ENCODE measurements at places on chromosomes 7 and 10.

DNA sequence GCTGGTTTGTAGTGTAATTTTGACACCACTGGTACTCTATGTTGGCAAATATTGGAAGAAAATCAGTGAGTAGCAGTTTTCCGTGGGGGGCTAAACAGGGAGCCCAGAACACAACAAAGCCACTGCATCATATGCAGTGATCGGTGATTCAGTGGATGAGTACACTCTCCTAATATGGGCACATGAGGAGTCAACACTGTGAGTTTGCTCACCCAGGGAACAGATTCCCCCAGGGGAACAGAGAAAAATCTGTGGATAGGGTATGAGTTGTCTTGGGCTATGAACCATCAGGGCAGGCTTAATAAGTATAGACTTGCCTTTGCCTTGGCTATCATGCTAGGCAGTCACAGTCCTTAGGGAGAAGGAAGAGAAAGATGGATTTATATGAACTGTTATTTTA lies 227.7 kb upstream of the SEMA3E start:
- no peak for DNase-seq

- DNase-seq: no peak
Observed at GRCh38 chr10:63261496-63261895, 128.4 kb downstream of the NRBF2 start.

- DNase-seq: no peak
Observed at GRCh38 chr7:158399762-158400161, 187.9 kb downstream of the PTPRN2 start.

GRCh38 chr7:154241988-154242387 lies 189.8 kb downstream of the DPP6 start:
- DNase-seq: no peak

DNA sequence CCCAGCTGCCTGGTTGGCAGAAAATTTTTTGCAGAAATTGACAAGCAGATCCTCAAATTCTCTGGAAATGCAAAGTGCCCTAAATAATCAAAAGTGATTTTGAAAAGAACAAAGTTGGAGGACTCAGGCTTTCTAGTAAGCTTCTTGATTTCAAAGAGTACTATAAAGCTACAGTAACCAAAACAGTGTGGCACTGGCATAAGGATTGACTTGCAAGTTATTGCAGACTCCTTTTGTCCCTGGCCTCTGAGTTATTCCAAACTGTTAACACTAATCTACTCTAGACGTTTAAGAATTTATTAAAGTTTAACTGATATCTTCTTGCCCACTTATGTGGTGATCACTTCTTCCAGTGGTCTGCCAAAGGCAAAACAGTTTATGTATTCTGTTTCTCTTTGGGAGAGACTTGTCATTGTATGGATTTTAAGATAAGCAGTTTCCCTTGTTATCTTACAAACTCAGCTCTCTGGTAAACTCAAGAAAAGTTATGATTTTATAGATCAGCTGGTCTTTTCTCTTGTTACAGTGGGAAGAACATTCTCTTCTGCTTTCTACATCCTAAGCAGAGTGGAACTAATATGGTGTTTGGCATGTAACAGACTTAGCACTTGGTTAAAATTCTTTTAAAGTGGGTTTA lies 41.4 kb downstream of the LOXL4 start:
- DNase-seq: no peak

- no peak for DNase-seq
Observed at GRCh38 chr10:124301736-124302135, 117.0 kb downstream of the OAT start.

- DNase-seq: peak; percentile 40
Observed at GRCh38 chr7:3957472-3958108, 656.5 kb downstream of the SDK1 start.

DNA sequence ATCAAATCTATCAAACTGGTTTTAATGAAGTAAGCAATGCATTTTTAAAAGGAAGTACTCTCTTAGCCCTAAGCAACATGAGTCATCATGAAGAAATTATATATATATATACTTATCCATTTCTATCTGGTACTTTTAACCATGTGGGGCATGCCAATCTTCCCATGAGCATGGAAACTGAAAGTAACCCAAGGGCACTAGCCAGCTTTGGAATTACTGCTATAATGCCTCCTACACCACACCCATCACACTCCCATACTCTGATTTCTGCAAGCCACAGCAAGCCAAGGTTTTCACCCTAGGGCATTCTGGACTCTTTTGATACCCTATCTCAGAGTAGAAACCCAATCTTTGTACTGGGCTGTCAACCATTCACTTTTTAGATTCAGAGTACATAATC lies 204.6 kb downstream of the IMMP2L start:
- no peak for DNase-seq

DNA sequence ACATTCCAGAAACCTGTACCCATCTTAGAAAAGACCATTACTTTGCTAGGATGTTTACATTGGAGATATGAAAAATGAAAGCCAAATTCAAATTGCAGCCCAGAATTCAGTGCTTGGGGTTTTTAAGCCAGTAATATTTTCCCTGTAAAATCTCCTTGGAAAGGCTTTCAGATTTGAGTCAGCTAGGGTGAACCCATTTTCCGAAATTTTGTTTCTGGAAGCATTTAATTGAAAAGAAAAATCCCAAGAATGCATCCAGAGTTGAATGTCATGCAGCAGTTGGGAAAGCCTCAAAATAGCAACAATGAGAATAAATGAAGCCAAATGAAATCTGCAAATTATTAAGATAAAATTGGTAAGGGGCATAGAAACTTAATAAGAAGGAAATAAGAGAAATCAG lies 106.4 kb downstream of the BMPER start:
- DNase-seq: no peak

DNA sequence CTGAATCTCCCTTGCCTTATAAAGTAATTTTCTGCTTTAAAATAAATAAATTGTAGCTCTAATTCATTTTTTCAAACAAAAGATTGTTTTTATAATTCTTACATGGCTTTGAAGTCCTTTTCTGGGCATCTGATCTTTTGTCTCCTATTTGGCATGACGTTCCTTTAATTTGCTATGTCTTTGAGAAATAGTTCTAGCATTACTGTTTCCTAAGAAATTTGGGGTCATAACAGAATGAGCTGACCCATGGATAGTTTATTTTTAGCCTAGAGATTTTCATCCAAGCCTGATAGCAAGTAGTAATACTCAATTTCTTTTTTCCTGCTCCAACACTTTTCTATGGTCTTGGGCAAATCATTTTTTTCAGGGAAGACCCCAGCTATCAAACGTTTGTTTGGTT lies 31.4 kb downstream of the CCDC71L start:
- no peak for DNase-seq

- no peak for DNase-seq
Observed at GRCh38 chr7:51428217-51428887, 111.7 kb upstream of the COBL start.

GRCh38 chr7:125559921-125560320 lies 630.3 kb upstream of the POT1 start:
- no peak for DNase-seq

GRCh38 chr10:33459602-33460001 lies 125.1 kb upstream of the NRP1 start:
- no peak for DNase-seq

DNA sequence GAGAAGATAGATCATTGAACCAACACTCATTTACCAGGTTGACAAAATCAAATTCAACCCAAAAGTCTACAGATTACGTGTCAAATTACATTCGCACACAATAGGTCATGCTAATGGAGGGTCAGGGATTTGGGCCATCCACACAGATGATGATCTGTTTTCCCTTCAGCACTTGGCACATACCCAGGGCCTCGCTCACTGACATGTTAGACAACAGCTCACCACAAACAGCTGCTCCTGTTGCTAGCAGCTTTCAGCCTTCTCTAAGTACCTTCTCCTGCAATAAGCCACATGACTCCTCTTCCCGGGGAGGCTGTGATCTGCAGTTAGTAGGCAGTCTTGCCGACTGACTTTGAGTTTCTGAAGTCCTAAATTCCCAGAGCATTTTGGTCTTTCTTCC lies 18.4 kb downstream of the NKX2-3 start:
- no peak for DNase-seq

GRCh38 chr7:135411098-135411497 lies 98.8 kb downstream of the CNOT4 start:
- DNase-seq: no peak

GRCh38 chr7:76509931-76510877 lies at the start of gene UPK3B:
TSS of gene UPK3B (plus strand) at chr7:76510552. CDS start at chr7:76510653, 101 bp downstream.
- no peak for DNase-seq

DNA sequence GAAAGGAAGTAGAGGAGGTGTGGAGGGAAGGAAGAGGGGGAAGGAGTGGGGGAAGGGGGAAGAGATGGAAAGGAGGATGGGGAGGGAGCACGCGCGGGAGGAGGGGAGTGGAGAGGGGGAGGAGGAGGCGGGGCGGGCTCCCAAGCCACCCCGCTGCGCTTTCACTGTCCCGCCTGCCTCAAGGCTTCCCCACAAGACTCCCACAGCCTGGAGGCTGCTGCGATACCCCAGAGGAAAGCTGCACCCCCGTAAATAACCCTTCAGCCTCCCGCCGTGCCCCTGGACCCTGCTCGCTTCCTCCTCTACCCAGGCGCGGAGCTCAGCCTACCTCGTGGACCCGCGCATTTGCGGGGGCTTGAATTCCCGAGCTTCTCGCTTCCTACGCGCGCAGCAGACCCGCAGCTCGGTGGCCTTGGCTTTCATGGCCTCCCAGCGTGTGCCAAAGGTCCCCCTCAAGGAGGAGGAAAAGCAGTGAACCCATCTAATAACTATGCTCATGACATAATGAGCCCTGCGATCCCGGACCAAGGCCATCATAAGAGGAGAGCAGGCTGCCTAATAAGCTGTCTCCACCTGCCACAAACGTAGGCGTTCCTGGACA lies at the start of gene C10orf67:
TSS of gene C10orf67 (minus strand) at position 557 of the 601 bp plus-strand sequence. CDS start at position 534, 23 bp downstream.
- no peak for DNase-seq

- DNase-seq: no peak
Observed at GRCh38 chr10:82190432-82191260, 315.7 kb downstream of the NRG3 start.

DNA sequence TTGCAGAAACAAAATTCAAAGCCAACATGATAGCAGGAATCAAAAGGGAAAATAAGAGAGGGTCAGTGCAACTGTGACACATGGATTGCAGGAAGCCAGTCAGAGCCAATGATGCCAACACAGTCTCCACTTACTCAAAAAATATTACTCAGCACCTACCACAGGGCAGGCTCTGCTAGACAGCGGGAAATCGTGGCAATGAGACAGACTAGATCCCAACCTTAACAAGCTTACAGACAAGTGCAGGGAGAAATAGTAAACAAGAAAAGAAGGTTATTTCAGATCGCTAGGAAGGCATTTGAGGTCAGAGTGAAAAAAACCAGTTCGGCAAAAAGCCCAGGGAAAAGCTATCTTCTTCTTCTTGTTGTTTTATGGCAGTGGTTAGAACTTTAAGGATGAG lies 45.2 kb upstream of the NPFFR1 start:
- no peak for DNase-seq

GRCh38 chr7:135414850-135415439 lies 95.0 kb downstream of the CNOT4 start:
- DNase-seq: no peak

- DNase-seq: no peak
Observed at GRCh38 chr10:8544057-8544380, 489.5 kb downstream of the GATA3 start.

DNA sequence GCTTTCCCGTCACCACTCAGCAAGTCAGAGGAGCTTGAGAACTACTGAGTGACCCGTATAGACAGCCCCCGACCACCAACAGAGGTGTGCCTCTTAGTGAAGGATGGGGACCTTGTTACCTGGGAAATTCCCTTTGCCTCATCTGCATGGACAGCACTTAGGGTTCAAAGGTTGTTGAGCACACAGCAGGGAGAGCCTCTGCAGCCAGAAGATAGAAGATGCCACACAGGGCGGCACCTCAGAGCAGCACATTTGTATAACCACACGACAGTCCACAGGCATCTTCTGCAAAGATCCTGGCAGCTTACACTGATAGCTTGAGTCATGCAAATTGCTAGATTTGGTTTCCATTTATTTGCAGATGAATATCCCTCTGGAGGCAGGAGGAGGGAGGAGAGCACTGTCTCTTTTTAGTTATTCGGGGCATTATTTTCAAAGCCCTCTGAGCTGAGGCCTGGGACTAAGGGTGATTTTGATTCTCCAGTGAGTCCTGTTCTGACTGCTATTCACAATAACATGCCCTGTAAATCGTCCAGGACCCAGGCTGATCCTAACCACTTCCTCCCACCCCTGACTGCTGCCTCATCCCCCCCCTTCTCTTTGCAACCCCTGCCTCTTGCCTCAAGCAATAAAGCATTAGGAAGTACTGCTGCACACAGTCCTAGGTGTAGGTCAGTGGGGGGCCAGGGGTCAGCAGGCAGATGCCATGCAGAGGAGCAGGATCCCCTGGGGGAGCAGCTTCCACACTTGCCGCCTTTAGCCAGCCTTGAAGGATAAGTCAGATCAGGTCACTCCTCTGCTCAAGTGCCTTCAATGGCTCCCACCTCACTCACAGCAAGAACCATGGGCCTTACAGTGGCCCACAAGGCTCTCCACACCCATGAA lies 24.6 kb upstream of the INMT start:
- DNase-seq: peak; percentile 12

DNA sequence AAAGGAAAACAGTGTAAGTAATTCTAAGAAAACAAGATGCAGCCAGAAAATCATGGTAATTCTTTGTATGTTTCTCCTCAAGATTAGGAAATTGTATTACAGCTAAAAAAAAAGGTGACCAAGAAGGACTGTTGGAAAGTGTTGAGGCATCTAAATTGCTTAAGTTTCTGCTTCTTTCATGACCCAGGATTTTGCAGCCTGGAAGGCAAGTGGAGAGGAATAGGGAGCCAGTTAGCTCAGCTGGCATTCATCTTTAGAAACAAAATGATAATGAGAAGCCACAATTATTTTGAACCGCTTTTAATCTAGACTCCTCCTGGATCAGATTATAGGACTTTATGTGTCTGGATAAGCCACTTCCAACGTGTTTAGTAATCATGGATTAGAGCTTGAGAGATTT lies 56.8 kb upstream of the TMEM229A start:
- DNase-seq: no peak

DNA sequence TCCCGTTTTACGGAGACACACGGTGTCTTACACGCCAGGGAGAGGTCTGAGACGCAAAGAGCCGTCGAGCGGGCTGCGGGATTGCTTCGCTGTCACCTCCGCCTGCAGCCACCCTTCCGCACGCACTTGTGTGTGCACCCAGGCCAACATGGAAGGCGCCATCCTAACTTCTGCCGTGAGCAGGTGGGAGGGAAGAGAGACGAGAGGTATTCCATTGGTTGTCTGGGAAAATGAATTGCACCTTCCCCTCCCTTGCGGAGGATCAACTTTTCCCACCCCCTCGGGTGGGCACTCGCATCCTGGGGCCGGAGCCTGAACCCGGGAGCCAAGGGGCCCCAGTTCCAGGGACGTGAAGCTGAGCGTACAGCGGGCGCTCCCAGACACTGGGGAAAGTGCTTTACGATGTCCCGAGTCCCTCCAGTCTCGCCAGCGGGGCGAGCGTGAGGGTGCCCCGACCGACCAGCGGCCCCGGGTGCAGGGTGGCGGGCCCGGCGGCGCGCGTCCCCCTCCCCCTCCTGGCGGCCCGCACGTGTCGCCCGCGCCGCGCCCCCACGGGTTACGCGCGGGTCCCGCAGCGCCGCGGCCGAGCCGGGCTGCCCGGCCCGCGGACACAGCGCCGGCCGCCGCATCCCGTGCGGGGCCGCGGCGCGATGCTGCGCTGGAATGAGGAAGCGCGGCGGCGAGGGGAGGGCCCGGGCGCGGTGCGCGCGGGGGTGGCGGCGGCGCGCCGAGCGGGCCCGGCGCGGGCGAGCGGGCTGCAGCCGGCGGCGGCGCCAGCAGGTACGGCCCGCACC lies 984 bp upstream of the IKZF1 start:
- DNase-seq: peak; percentile 39

- DNase-seq: no peak
Observed at GRCh38 chr10:107544706-107545520, 380.4 kb upstream of the SORCS1 start.

GRCh38 chr10:124799211-124799610 lies 2.4 kb upstream of the ABRAXAS2 start:
- no peak for DNase-seq
